ENCODE measurements at places on chromosomes 7 and 10.

DNA sequence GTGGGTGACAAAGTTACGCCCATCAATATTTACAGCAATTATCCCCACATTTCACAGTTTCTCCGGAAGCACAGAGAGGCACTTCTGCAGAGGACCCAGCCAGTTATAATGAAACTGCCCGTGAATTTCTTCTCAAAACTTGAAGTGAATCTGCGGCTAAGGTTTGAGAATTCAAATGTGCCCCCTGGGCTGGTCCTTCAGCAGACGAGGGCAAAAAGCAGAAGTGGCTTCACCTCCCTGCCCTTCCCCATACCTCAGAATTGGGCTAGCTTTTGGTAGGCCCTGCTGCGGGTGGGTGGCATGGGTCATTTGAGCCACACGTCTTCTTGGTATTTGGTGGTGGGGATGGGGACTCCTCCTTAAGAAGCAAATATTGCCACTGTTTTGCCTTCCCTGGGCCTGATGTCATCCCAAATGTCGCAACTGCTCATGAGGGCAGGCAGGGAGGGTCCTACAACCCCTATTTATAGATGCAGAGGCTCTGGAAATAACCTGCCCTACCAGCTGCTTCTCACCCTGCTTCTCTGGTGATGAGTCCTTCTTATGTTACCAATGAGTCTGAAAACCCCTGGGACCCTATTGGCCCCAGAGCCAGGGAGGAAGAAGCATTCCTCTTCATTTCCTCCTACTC lies 16.6 kb upstream of the WDFY4 start:
- no peak for DNase-seq

DNA sequence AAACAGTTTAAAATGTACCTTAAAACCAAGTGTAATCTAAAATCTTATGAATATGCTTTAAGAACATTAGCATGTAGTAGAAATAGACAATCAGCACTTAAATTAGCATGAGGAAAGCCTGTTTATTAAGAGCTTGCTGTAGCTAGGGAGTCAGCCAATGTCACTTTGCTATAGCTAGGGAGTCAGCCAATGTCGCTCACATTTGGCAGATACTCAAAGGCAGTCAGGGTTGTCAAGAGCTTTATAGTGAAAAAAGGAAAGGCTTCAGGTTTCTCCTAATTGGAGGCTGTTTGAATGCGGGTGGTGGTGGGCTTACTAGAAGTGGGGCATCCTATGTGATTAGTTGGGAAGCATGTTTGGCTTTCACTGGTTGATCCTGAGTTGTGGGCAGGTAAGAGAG lies 226.2 kb upstream of the DGKB start:
- no peak for DNase-seq

- no peak for DNase-seq
Measured at GRCh38 chr7:102305414-102306268, 19.0 kb downstream of the SH2B2 start.

DNA sequence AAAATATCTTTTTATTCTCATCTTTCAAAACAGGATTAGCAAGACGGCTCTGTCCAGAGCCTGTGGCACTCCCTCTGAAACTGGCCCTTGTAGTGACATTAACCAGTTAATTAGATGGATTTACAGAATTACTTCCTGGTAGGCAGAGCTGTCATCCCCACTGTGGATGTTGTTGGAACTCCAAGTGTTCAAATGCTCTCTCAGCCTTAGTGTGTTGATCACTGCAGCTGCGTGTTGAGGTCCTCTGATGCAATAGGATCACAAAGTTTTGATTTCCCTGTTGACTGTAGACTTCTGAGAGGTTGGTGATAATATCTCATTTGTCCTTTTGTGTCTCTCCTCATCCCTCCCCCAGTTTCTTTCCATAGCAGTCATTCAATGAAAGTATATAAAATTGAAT lies 117.3 kb upstream of the CDK6 start:
- no peak for DNase-seq

DNA sequence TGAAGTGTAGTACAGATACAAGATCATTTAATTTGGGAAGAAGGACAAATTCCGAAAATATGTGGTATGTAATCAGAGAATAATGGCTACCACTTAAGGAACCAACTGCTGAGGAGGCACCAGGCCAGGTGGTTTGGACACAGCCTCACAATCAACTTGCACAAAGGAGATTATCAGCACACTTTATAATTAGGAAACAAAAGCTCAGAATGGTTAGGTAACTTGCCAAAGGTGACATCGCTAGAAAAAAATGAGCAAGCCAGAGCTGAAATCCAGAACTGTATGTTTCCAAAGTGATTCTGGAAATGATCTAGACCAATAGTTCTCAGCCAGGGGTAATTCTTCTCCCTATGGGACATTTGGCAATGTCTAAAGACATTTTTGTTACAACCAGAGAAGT lies 36.6 kb downstream of the ERCC6 start:
- no peak for DNase-seq

DNA sequence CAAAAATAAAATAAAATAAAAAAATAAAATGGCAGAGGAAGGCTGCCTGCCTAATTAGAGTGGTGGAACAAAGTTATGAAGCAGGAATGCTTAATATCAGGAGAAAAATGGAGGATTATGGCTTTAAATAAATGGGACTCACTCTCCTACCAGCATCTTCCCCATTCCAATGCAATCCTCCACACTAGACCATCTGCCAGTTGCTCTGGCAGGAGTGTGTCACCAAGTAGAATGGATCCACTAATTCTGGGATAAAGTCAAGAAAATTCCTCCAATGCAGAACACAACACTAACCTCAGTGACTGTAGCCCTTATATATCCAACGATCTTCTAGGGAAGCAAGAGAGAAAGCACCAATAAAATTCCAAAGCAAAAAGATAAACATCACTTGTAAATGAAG lies 112.5 kb upstream of the ARID5B start:
- no peak for DNase-seq

DNA sequence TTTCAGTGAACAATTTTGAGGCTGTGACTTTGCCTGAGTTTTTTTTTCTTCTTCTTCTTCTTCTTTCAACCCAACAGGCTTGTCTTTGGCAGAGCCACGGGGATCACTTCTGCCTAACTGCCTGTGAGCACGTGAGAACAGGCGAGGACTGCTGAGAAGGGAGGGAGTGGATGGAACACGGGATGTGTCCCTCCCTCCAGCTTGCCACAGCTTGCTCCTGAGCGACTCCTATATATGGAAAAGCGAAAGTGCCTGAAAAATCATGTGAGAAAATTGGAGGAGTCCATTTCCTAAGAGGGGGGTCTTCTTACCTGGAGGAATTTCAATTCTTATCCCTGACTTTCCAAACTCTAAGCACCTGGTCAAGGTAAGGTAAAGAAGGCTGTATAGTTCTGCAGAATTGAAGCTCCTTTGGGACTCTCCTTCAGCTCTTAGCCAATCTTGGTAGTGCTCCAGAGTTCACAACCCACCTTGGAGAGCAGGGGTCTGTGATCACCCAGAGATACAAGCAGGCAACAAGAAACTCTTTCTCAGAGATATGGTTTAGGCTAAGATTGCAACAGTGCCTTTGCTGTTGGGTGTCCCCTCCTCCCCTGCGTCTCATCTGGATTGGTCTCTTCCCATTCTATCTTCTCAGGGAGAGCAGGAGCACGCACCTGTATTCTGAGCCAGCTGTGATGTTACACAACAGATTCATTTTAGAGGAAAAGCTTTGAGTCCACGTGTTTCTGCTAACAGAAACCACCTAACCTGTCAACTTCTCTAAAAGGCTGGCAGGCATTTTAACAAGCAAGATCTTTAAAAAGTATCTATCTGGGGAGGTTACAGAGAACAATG lies at the start of gene MAT1A:
Gene MAT1A, minus strand, starts transcription at position 208 of the 837 bp plus-strand sequence. CDS start 235 bp downstream, outside the sequence.
- DNase-seq: no peak

DNA sequence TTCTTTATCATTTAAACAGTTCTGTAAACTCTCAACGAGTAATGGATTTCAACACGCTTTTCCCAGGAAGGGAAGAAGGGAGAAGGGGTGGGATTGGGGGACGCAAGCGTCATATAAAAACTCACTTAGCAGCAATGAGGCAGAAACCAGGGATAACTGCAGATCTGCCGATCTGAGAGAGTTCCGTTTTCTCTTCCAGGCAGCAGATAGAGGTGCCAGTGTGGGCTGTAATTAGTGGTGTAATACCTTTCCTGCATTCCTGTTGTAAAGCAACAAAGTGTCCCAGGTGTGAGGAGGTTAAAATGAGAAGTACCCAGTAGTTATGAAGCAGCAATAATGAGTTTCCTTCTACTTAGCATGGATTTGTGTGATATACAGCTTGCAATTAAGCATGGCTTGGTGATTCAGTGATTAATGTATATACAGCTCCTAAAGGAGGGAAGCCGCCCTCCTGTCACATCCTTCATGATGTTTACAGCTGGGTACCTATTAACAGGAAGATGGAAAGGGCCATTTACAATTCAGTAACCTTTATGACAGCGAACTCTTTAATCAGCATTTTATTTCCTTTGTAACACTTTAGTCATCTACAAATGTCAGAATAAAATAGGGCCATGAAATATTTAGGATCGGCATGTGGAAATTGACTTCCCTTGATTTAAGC lies 271.9 kb downstream of the LRMDA start:
- no peak for DNase-seq

GRCh38 chr10:27998954-27999275 lies at the start of gene ODAD2:
ODAD2 (minus strand) TSS chr10:27999079; CDS start chr10:27995142, 3,937 bp downstream.
- DNase-seq: no peak

Measured in CD8-positive, alpha-beta T cell (primary cell).